ENCODE measurements at places on chromosomes 12 and 14.

DNA sequence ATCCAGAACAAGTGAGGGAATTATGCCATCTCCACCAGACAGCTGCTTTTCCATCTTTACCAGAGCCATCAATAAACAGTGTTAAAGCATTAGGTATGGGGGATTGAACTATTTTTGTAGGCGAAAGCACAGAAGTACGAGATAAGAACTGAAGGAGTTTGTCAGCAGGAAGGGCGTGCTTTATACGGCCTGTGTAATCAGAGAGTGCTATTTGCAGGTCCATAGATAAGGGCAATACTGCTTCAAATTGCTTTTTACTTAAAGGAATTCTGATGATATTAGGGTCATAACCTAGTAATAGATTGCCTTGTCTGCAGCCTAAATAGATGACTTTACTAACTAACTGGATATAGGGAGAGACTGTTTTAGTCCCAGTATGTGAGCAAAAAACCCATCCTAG lies 20.3 kb upstream of the CLEC4E start:
- DNase-seq, result no peak

DNA sequence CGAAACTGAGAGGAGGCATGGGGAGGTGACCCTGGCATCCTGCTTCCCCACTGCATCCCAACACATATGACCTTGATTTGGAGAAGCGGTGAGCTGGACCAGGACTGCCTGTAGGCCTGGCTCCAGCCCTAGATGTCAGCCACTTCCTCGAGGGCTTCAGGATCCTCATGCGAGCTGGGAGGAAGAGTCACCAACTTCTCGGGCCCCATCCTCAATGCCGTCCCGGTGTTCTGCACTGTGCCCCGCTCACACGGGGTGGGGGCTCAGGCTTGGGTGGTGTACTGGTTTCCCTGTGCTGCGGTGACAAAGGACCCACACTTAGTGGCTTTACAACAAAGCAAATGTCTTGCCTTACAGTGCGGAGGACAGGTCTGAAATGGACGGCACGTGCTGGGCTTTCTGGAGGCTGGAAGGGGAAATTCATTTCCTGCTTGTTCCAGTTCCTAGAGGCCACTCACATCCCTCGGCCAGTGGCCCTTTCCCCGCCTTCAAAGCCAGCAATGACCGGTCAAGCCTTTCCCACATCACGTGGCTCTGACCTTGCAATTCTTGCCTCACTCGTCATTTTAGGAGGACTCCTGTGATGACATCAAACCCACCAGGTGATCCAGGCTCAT lies 298.1 kb upstream of the RTL1 start:
- no peak for DNase-seq

- no peak for DNase-seq
Measured at GRCh38 chr12:106248846-106249371, 1.1 kb upstream of the CKAP4 start.

DNA sequence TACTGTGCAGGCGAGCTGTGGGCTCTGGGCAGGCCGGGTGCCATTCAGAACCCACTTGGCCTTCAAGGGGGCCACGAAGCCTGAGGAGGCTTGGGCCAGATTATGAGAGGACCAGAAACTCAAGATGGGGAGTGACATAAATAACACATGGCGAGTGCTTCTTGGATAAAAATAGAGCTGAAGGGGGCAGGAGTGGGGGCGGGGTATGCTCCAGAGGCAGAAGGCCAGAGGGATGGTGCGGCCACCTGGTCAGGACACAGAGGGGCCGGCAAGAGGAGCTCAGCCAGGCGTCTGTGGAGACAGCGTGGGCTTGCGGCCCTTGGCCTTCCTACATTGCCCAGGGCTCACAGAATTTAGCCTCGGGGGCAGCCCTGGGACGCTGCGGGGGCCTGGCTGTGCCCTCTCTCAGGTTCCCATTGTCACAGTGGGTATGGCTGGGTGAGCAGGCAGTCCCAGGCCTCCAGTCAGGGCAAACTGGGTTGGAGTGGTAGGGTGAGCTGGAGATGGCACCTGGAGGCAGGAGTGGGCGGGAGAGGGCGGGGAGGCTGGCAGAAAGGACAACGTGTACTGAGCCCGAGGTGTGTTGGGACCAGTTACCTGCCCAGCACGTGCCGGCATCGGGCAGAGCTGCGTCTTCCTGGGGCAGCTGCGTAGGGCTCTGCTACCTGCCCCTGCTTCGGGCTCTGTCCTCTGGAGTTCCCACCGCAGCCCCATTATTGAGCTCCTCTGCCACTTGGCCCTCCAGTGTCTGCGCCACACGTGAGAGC lies 7.4 kb upstream of the SLC25A29 start:
- DNase-seq, result no peak

DNA sequence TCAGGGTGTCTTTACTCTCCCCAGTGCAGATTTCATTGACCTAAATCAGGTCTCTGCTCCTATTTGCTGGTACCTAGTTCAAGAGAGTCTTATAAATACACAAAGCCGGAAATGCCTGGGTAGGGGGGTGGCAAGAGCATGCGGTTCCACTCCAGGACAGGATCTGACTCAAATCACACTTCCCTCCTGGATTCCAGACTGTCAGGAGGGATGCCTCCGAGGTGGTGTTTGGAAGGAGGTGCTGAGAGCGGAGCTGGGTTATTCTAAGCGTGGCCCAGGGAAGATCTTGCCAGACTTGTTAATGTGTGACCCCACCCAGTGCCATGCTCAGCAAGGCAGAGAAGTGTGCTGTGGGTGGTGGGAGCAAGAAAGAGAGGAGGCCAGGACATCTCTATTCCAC lies 49.8 kb downstream of the B4GALNT3 start:
- DNase-seq, result no peak

All from HAP-1 (cell line).